Smooth muscle cell of bladder (primary cell): ENCODE measurements at places on chromosomes 12 and 14. TPM values are rescaled to one million over a fixed set of nuclear protein-coding genes. Genes with fewer than 3 reads are reported as not detected.

The PTPRO gene
- total RNA-seq, result 0.85 and 1.3 TPM in 2 replicates

The OR4L1 gene
- total RNA-seq, result not detected in 2 replicates

The COX8C gene
- not detected in 2 replicates for total RNA-seq

The PLCZ1 gene
- not detected in 2 replicates for total RNA-seq

The IRAK3 gene
- total RNA-seq, result 8.1 and 12.1 TPM in 2 replicates

The ITFG2 gene
- 9.8 and 12.9 TPM in 2 replicates for total RNA-seq

The CCDC175 gene
- total RNA-seq, result not detected in 2 replicates
